SK-N-SH (cell line): ENCODE measurements at places on chromosomes 12 and 14. TPM values are rescaled to one million over a fixed set of nuclear protein-coding genes. Genes with fewer than 3 reads are reported as not detected.

BCAT1 gene
- 7.7 and 9.1 TPM in 2 replicates for polyA plus RNA-seq

TMEM52B gene
- not detected in 2 replicates for polyA plus RNA-seq

LIN7A gene
- not detected in 2 replicates for polyA plus RNA-seq

KLRD1 gene
- polyA plus RNA-seq: not detected in 2 replicates

KRT79 gene
- not detected in 2 replicates for polyA plus RNA-seq

ASB8 gene
- 13.8 and 16.9 TPM in 2 replicates for polyA plus RNA-seq

TUNAR gene
- polyA plus RNA-seq: 0.02 and 0.03 TPM in 2 replicates

FOXN4 gene
- polyA plus RNA-seq: 0.03 and 0.10 TPM in 2 replicates

ATG2B gene
- 5.8 and 7.5 TPM in 2 replicates for polyA plus RNA-seq

TMEM30B gene
- polyA plus RNA-seq: 0.13 and 0.15 TPM in 2 replicates

DBX2 gene
- not detected in 2 replicates for polyA plus RNA-seq

KCNMB4 gene
- polyA plus RNA-seq: 0.74 and 1.0 TPM in 2 replicates

TSHR gene
- polyA plus RNA-seq: not detected in 2 replicates

IQSEC3 gene
- polyA plus RNA-seq: 0.02 and 0.08 TPM in 2 replicates

MBIP gene
- 11.5 and 12.1 TPM in 2 replicates for polyA plus RNA-seq

IGF1 gene
- 0.07 and 0.29 TPM in 2 replicates for polyA plus RNA-seq

CFAP73 gene
- polyA plus RNA-seq: not detected in 2 replicates

RHEBL1 gene
- polyA plus RNA-seq: 2.2 and 2.3 TPM in 2 replicates

CPM gene
- 10.8 and 11.9 TPM in 2 replicates for polyA plus RNA-seq

SYNDIG1L gene
- polyA plus RNA-seq: not detected in 2 replicates

HEATR5A gene
- polyA plus RNA-seq: 7.1 and 12.9 TPM in 2 replicates

OR11G2 gene
- not detected in 2 replicates for polyA plus RNA-seq

BICDL1 gene
- 0.35 and 0.44 TPM in 2 replicates for polyA plus RNA-seq

ANKRD52 gene
- polyA plus RNA-seq: 22.5 and 23.4 TPM in 2 replicates

NGDN gene
- polyA plus RNA-seq: 64.3 and 85.9 TPM in 2 replicates

MYH6 gene
- not detected in 2 replicates for polyA plus RNA-seq

SMCO2 gene
- polyA plus RNA-seq: 0.21 and 0.26 TPM in 2 replicates

SETD3 gene
- 19.1 and 22.7 TPM in 2 replicates for polyA plus RNA-seq

ANO2 gene
- not detected in 2 replicates for polyA plus RNA-seq

KLRB1 gene
- polyA plus RNA-seq: not detected in 2 replicates

NYNRIN gene
- polyA plus RNA-seq: 4.7 and 4.8 TPM in 2 replicates

TAS2R9 gene
- not detected in 2 replicates for polyA plus RNA-seq

OR4K17 gene
- not detected in 2 replicates for polyA plus RNA-seq

P2RX7 gene
- polyA plus RNA-seq: 0.43 and 0.60 TPM in 2 replicates

CLEC2A gene
- polyA plus RNA-seq: not detected in 2 replicates

ZBTB42 gene
- polyA plus RNA-seq: 2.9 and 3.1 TPM in 2 replicates

CCDC88C gene
- 0.28 and 0.39 TPM in 2 replicates for polyA plus RNA-seq

LRIG3 gene
- polyA plus RNA-seq: 0.03 and 0.08 TPM in 2 replicates

SPTB gene
- polyA plus RNA-seq: 0.15 and 0.24 TPM in 2 replicates

AEBP2 gene
- 10.4 and 17.2 TPM in 2 replicates for polyA plus RNA-seq

DENND5B gene
- 5.3 and 9.0 TPM in 2 replicates for polyA plus RNA-seq

CPNE6 gene
- not detected in 2 replicates for polyA plus RNA-seq

FAIM2 gene
- polyA plus RNA-seq: 6.3 and 11.3 TPM in 2 replicates

KRT83 gene
- polyA plus RNA-seq: 0.03 TPM in 1 of 2 replicates, not detected in the other

FAM90A1 gene
- not detected in 2 replicates for polyA plus RNA-seq

KRT71 gene
- polyA plus RNA-seq: not detected in 2 replicates

STON2 gene
- 0.05 TPM in 1 of 2 replicates, not detected in the other for polyA plus RNA-seq

A2M gene
- 0.02 TPM in 1 of 2 replicates, not detected in the other for polyA plus RNA-seq

IFT43 gene
- 78.8 and 82.1 TPM in 2 replicates for polyA plus RNA-seq

CNTN1 gene
- polyA plus RNA-seq: 0.13 and 0.96 TPM in 2 replicates

ST8SIA1 gene
- 0.12 and 0.47 TPM in 2 replicates for polyA plus RNA-seq

SSTR1 gene
- polyA plus RNA-seq: 0.08 TPM in 2 replicates

KRT72 gene
- not detected in 2 replicates for polyA plus RNA-seq

KRT78 gene
- not detected in 2 replicates for polyA plus RNA-seq
